ENCODE measurements at places on chromosomes 12 and 14.

DNA sequence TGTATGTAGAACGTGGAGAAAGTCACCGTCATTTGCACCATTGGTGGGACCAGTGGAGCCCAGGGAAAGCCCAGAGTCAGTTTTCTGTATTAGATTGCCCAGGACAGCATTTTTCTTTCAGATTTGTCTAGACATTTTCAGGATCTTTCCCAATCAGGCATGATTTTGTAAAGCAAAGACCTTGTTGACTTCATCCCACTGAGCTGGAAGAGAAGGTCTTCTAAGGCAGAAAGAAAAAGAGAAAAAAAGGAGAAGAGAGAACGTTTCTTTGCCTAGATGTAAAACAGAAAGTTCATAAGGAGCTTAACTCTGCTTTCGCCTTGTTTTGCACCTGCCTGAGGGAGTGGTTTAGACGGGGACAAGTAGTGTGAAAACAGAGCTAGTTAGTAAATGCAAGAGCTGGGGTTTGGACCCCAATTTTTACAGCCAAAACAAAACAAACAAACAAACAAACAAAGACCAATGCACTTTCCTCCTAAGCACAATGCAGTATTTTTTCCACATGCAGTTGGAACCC is 273.1 kb downstream of the ZFP36L1 start:
- no peaks in the 10 kb centered on the region for H3K27me3 ChIP-seq
- H3K27ac ChIP-seq: no peak overlapping the region
- no peak for DNase-seq
- no peaks in the 10 kb centered on the region for H3K36me3 ChIP-seq
- no peaks in the 10 kb centered on the region for H3K4me1 ChIP-seq

DNA sequence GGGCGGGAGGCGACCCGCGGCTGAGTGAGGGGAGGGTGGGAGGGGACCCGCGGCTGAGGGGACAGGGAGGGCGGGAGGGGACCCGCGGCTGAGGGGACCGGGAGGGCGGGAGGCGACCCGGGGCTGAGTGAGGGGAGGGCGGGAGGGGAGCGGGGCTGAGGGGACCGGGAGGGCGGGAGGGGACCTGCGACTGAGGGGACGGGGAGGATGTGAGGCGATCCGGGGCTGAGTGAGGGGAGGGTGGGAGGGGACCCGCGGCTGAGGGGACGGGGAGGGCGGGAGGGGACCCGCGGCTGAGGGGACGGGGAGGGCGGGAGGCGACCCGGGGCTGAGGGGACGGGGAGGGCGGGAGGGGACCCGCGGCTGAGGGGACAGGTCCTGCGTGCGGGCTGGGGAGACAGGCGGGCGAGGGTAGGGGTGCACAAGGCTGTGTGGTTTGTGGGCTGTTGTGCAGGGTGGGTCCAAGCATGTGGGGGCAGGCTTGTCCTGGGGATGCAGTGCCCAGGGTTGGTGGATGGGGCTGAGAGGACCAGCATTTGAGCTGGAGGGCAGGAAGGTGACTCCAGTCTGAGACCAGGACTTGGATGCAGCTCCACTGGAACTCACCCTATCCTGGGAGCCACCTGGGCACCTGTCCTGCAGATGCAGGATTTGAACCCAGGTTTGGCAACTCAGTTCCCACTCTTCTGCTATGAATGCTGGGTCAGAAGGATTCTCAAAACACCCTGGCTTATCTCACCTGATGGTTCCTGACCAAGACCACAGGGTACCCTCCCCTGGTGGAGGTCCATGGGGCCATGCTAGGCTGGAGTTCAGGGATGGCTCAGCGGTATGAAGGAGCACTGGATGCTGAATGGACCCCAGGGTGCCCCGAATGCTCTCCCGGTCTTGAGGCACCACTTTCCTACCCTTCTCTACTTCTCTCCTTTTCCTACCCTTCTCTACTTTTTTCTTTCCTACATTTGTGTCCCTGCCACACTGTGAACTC is 9.4 kb downstream of the PLD4 start:
- no peaks in the 10 kb centered on the region for H3K36me3 ChIP-seq
- peaks cover 5% of the 10 kb centered on the region for H3K27me3 ChIP-seq
- no peak for DNase-seq
- H3K4me3 ChIP-seq: no peak overlapping the region

- no peaks in the 10 kb centered on the region for H3K36me3 ChIP-seq
- H3K4me1 ChIP-seq: no peaks in the 10 kb centered on the region
- H3K27ac ChIP-seq: no peak within 1 kb of the TSS
- DNase-seq: no peak
- no peaks in the 10 kb centered on the region for H3K27me3 ChIP-seq
- no peak within 1 kb of the TSS for H3K4me3 ChIP-seq
Measured at GRCh38 chr14:23376482-23377197, at the start of gene CMTM5. Gene CMTM5 (plus strand): TSS chr14:23377046. CDS start chr14:23377252, 206 bp downstream.

- no peaks in the 10 kb centered on the region for H3K36me3 ChIP-seq
- no peak for DNase-seq
- H3K4me3 ChIP-seq: no peak overlapping the region
- no peaks in the 10 kb centered on the region for H3K4me1 ChIP-seq
- H3K27me3 ChIP-seq: no peaks in the 10 kb centered on the region
- no peak overlapping the region for H3K27ac ChIP-seq
Measured at GRCh38 chr12:77229640-77230442, 164.5 kb upstream of the E2F7 start.

DNA sequence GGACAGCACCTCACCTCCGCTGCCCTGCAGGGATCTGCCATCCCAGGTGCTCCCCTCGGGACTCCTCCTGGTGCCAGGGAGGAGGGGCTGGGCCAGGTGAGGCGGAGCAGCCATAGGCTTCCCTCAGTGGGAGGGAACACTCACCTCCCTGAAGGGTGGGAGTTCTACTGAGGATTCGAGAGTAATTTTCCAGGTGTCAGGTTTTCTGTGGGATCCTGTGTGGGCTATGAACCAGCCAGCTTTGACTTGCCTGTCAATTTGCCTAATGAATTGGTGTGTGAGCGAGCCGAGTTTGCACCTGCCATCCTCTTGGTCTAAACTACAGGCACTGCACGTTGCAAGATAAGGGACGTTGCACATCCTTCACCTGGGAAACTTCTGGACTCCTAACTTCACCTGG is 50.3 kb downstream of the NOC4L start:
- H3K27me3 ChIP-seq: no peaks in the 10 kb centered on the region
- no peak overlapping the region for H3K4me3 ChIP-seq
- H3K4me1 ChIP-seq: peaks cover 12% of the 10 kb centered on the region
- no peak for DNase-seq
- H3K36me3 ChIP-seq: no peaks in the 10 kb centered on the region

DNA sequence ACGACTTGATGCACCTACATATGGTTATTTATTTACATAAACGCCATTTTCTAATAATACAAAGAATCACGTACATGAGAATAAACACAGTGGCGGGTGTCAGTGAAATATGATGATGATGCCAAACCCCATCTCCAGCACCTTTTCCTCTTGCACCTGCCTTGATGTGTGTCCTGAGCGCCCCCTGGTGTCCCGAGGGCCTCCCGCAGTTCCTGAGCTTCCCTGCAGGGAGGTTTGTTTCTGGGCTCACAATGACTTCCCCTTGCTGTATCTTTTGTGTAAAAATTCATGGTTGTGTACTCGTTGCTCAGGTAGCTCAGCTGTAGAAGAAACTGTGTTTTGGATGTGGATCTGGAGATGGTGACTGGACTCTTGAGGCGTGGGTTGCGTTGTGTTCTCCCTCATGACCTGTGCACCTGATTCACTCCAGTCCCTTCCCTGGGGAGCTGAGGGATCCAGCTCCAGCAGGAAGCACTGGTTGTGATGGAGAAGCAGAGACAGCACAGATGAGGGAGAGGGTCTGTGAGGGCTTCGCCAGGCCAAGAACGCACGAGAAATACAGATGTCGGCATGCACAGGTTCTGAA is 1037.8 kb downstream of the TMEM121 start:
- H3K4me3 ChIP-seq: no peak overlapping the region
- H3K27me3 ChIP-seq: peaks cover 4% of the 10 kb centered on the region
- no peak overlapping the region for H3K27ac ChIP-seq
- no peaks in the 10 kb centered on the region for H3K4me1 ChIP-seq
- peak; percentile 11 for DNase-seq

- no peaks in the 10 kb centered on the region for H3K27me3 ChIP-seq
- no peak overlapping the region for H3K4me3 ChIP-seq
- no peak for DNase-seq
- peaks cover 7% of the 10 kb centered on the region for H3K4me1 ChIP-seq
Measured at GRCh38 chr12:2893007-2893406, 2.3 kb downstream of the TULP3 start.

GRCh38 chr14:104121142-104121541 is 17.2 kb upstream of the KIF26A start:
- no peaks in the 10 kb centered on the region for H3K36me3 ChIP-seq
- H3K4me1 ChIP-seq: no peaks in the 10 kb centered on the region
- H3K27ac ChIP-seq: no peak overlapping the region
- peaks cover 9% of the 10 kb centered on the region for H3K27me3 ChIP-seq
- no peak for DNase-seq
- H3K4me3 ChIP-seq: no peak overlapping the region

GRCh38 chr12:6540181-6540877 is 6.0 kb downstream of the GAPDH start:
- H3K27ac ChIP-seq: peak overlapping the region; percentile 45
- no peaks in the 10 kb centered on the region for H3K27me3 ChIP-seq
- DNase-seq: no peak
- peaks cover 33% of the 10 kb centered on the region for H3K36me3 ChIP-seq
- peaks cover 42% of the 10 kb centered on the region for H3K4me1 ChIP-seq

DNA sequence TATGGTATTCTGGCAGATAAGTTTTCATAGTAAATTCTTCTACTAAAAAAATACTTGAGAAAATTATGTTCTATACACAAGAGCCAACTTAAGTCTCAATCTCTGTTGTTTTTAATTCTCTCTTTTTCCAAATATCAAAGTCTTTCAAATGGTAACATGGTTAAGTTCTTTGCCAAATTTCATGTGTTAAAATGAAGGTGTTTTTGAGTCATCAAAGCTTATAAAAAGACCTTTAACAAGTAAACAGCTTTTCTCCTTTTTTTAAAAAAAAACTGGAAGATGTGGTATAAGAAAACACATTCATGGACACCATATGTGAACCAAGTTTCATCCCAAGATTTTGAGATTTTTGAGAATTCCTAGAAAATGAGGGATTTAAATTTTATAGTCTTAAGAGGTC is 111.3 kb downstream of the FOXG1 start:
- no peaks in the 10 kb centered on the region for H3K4me1 ChIP-seq
- no peaks in the 10 kb centered on the region for H3K27me3 ChIP-seq
- H3K27ac ChIP-seq: no peak overlapping the region
- H3K36me3 ChIP-seq: no peaks in the 10 kb centered on the region
- no peak overlapping the region for H3K4me3 ChIP-seq
- DNase-seq: no peak

DNA sequence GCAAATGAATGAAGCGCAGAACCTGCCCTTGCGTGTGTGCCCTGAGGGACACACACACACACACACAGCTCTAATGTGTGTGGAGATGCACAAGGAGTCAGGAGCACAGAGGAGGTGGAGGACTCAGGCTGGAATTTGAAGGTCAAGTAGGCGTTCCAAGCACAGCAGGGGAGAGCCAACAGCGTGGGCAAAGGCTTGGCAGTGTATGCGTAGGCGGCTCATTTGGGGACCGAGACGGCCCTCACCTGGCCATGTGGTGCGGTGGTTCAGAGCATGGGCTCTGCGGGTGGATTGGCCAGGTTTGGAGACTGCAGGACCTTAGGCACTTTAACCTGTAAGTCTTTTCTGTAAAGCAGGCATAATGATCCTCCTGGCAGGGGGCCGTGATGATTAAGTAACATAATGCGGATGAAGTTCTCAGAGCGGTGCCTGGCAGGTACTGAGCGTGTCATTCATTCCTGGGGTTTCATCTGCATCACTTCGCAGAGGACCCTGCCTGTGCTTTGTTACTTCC is 69.5 kb upstream of the SLC24A4 start:
- no peak overlapping the region for H3K27ac ChIP-seq
- DNase-seq: no peak
- H3K27me3 ChIP-seq: peaks cover 12% of the 10 kb centered on the region
- H3K36me3 ChIP-seq: no peaks in the 10 kb centered on the region
- H3K4me3 ChIP-seq: no peak overlapping the region

DNA sequence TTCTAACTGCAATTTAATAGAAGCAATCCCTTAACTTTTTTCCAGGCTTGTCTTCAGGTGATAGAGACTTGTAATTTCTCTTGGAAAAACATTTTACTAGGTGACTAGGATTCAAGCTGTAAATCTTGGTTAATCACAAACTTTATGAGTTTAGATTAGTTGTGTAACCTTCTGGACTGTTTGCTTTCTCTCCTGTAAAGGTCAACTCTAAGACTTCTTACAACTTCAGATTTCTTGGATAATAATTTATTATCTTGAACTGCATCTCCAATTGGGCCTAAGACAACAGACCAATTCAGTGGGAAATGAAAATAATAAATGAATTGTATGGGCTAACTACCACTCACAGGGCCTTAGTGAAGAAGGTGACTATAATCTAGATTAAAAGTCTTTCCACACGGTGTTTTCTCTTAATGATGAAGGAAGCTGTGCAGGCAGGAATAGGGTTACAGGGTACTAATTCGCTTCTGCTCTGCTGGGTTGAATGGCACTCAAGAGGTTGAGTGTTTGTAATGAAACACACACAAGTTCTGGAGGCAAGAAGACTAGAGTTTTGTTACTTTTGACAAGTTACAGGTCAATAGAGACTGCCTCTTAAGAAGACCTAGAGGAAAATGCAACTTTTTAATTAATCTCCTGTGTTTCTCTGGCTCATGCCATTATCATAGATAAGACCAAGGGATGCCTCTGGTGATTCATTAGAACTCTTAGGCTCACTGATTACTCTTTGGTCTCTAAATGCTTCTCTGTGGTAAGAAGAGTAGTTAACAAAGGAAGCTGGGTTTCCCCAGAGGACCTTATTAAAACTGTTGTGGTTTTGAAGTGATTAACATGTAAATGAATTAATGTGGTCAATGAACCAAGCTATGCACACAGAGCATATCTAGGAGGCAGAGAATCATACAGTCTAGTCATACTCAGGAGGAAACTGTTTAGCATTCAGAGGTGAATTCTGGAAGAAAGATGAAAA is 30.0 kb upstream of the OR4E1 start:
- H3K27me3 ChIP-seq: no peaks in the 10 kb centered on the region
- no peak for DNase-seq
- no peak overlapping the region for H3K27ac ChIP-seq
- no peaks in the 10 kb centered on the region for H3K4me1 ChIP-seq
- no peaks in the 10 kb centered on the region for H3K36me3 ChIP-seq
- no peak overlapping the region for H3K4me3 ChIP-seq

DNA sequence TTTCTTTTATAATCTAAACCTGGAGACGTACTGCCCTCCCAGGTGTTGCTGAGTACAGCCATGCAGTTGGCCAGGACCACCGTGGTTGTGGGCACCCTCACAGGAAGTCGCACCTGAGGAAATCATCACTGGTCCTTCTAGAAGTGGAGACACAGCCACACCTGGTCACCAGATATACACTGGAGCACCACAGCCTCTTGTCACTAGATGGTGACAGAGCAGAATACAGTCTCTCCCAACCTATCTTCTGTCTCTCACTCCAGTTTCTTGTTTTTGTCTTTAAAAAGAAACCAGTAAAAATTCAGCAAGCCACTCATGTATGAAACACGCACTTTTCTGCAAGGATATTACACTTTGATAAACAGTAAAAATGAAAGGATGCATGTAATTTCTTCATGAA is 43.1 kb upstream of the GPHB5 start:
- no peaks in the 10 kb centered on the region for H3K4me1 ChIP-seq
- no peak for DNase-seq
- no peak overlapping the region for H3K4me3 ChIP-seq
- H3K27ac ChIP-seq: no peak overlapping the region
- no peaks in the 10 kb centered on the region for H3K27me3 ChIP-seq
